IPS DF 19.7 (cell line): ENCODE measurements at places on chromosomes 2 and 18.

GRCh38 chr2:190575263-190575662 lies 40.7 kb upstream of the NEMP2 start:
- DNase-seq: no peak

DNA sequence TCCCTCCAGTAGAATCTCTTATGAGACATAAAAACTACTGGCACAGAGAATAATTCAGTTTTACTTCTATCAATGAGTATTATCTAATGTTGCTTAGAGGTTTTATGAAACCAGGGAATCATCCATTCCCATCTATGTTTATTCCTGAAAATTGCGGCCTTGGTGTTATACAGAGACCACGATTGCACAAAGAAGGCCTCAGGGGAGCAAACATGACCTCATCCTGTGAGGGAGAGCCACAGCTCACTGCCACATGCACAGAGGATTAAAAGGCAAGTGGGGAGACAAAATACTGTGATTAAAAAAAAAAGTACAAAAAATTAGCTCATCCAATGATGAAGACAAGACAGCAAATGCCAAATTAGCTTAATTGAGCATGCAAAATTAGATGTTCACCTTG lies 111.8 kb upstream of the SLC35G4 start:
- DNase-seq: no peak

- no peak for DNase-seq
These were observed 13.3 kb downstream of the LIMS1 start for GRCh38 chr2:108547606-108548005.

- DNase-seq: no peak
These were observed 264.1 kb upstream of the MEIS1 start for GRCh38 chr2:66170744-66171330.

GRCh38 chr2:224986477-224986876 lies 55.8 kb downstream of the DOCK10 start:
- DNase-seq: no peak

DNA sequence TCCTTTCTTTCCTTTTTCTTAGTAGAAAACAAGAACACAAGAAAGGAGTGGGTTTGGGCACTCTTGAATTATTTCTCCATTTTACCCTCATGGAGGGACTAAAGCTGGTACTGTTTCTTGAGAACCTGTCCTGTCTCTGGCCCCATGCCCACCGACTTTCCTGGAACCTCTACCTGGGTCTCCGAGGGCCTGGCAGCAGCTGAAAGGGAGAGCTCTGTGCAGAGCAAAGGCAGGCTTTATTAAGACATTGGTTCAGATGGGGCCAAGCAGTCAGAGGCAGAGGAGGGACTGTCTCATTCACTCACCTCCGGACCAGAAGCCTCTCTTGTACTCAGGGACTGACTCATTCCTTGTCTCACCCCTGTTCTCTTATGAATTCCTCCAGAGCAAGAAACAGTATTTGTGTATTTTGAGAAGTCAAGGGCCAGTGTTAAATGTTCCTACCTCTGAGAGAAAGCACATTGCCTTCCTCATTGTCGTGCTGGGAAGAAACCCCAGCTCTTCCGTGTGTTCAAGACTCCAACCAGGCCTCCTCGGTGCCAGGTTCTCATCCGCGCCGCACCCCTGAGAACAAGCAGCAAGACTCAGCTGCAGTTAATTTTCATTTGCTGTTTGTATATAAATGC lies 201.9 kb upstream of the NT5C1B start:
- no peak for DNase-seq
